ENCODE measurements at places on chromosomes 12 and 14. TPM values are rescaled to one million over a fixed set of nuclear protein-coding genes. Genes with fewer than 3 reads are reported as not detected.
A peak's percentile ranks its signal among the peaks of the same experiment; 100 is the strongest.

- H3K36me3 ChIP-seq, result no peaks in the 10 kb centered on the region
- H3K27me3 ChIP-seq, result no peaks in the 10 kb centered on the region
- H3K4me1 ChIP-seq, result no peaks in the 10 kb centered on the region
- no peak for DNase-seq
- H3K4me3 ChIP-seq, result no peak overlapping the region
These were observed 104.1 kb upstream of the PPP4R3A start for GRCh38 chr14:91614187-91614586.

DNA sequence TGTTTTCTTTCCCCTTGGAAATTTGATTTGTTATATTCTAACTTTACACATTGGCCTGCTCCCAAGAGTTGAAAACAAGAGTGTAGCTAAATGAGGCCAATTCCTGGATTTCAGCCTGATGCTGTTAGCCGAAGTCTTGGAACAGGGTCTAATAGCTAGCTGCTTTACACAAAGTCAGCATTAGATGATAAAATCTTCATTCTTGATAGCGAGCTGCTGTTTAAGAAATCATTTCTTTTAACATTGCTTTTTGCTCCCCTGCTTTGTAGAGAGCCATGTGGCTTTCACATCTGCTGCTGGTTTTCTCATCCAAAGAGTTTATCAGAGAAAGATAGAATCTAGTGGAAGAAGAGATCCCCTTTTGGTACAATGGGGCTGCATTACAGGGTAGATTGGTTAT, 22.3 kb downstream of the FBXW8 start:
- no peaks in the 10 kb centered on the region for H3K27me3 ChIP-seq
- peaks cover 31% of the 10 kb centered on the region for H3K36me3 ChIP-seq
- H3K27ac ChIP-seq, result peak overlapping the region; percentile 20
- H3K4me1 ChIP-seq, result peaks cover 13% of the 10 kb centered on the region

GRCh38 chr14:66293533-66294105, 192.6 kb upstream of the CCDC196 start:
- no peaks in the 10 kb centered on the region for H3K36me3 ChIP-seq
- no peak overlapping the region for H3K4me3 ChIP-seq
- DNase-seq, result no peak
- H3K4me1 ChIP-seq, result no peaks in the 10 kb centered on the region
- H3K27ac ChIP-seq, result no peak overlapping the region

DNA sequence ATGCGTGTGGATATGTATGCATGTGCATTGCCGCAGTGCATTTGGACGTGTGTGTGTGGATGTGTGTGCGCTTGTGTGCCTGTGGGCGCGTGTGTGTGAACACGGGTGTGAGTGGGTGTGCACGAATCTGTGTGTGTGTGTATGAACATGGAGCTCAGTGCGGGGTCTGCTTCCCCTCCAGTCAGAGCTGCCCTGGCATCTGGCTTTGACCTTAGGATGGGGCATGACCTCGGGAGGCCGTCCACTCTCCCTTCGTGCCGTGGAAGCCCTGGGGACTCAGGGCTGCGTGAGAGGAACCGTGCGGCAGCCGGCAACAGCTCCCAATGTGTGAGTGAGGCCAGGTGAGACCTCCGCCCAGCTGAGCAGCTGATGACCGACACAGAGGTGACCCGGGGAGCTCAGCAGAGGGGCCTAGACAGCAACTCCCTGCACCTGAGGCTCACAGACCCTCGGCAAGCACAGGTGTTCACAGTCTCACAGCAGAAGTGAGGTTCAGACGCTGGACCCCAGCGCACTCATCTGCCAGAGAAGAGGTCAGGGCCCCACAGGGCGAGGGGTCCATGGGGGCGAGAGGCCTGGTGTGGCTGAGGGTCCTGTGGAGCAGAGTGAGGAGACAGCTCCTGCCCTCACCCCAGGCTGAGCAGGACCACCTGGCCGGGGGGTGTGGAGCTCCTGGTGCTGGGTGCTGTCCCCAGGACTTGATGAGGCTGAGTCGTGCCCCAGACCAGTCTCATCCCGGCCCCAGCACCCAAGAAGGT, 33.6 kb upstream of the FBRSL1 start:
- H3K27ac ChIP-seq, result no peak overlapping the region
- peaks cover 35% of the 10 kb centered on the region for H3K4me1 ChIP-seq
- H3K27me3 ChIP-seq, result peaks cover 35% of the 10 kb centered on the region
- DNase-seq, result no peak
- no peak overlapping the region for H3K4me3 ChIP-seq
- H3K36me3 ChIP-seq, result no peaks in the 10 kb centered on the region

The BHLHE41 gene
- total RNA-seq, result 1.6 TPM

The ZDHHC22 gene
- total RNA-seq, result 0.09 TPM

All from muscle of leg (tissue), 16 donors.